Naive thymus-derived CD8-positive, alpha-beta T cell (primary cell): ENCODE measurements at places on chromosomes 1 and 21. TPM values are rescaled to one million over a fixed set of nuclear protein-coding genes. Genes with fewer than 3 reads are reported as not detected.

- H3K4me3 ChIP-seq: no peak overlapping the region
- no peak overlapping the region for H3K27ac ChIP-seq
- H3K4me1 ChIP-seq: peaks cover 18% of the 10 kb centered on the region
- H3K36me3 ChIP-seq: peaks cover 16% of the 10 kb centered on the region
- no peak for DNase-seq
- H3K27me3 ChIP-seq: no peaks in the 10 kb centered on the region
Measured at GRCh38 chr1:52769346-52770033, 43.2 kb downstream of the ZYG11B start.

DNA sequence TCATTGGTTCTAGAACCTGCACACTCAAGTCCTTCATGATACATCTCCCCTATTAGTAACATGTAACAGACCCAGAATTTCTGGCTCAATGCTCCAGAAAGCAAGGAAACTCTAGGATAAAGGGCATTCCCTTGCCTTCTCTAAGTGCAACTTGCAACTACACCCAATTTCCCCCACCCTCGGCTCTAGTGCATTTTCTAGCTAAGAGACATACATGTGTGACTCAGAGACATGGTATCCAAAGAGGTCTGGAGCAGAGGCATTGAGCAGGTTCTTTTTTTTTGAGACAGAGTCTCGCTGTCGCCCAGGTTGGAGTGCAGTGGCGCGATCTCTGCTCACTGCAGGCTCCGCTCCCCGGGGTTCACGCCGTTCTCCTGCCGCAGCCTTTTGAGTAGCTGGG, 132.9 kb downstream of the ZC3H11B start:
- no peaks in the 10 kb centered on the region for H3K27me3 ChIP-seq
- DNase-seq: no peak
- no peak overlapping the region for H3K27ac ChIP-seq
- no peak overlapping the region for H3K4me3 ChIP-seq
- no peaks in the 10 kb centered on the region for H3K4me1 ChIP-seq

The PLCH2 gene
- 14.8 TPM for total RNA-seq

GRCh38 chr1:33096363-33097005, 15.5 kb downstream of the AZIN2 start:
- no peak for DNase-seq
- H3K27ac ChIP-seq: peak overlapping the region; percentile 65
- no peaks in the 10 kb centered on the region for H3K36me3 ChIP-seq
- no peaks in the 10 kb centered on the region for H3K27me3 ChIP-seq
- H3K4me1 ChIP-seq: peaks cover 64% of the 10 kb centered on the region

GRCh38 chr1:219542828-219543518, 69.9 kb downstream of the ZC3H11B start:
- no peaks in the 10 kb centered on the region for H3K4me1 ChIP-seq
- H3K36me3 ChIP-seq: no peaks in the 10 kb centered on the region
- H3K27ac ChIP-seq: no peak overlapping the region
- no peaks in the 10 kb centered on the region for H3K27me3 ChIP-seq
- no peak for DNase-seq

The PRDM15 gene
- 23.2 TPM for total RNA-seq

GRCh38 chr1:2861988-2862813, 60.7 kb upstream of the TTC34 start:
- H3K36me3 ChIP-seq: no peaks in the 10 kb centered on the region
- H3K27ac ChIP-seq: no peak overlapping the region
- H3K4me3 ChIP-seq: no peak overlapping the region
- peaks cover 5% of the 10 kb centered on the region for H3K4me1 ChIP-seq
- no peak for DNase-seq

- no peaks in the 10 kb centered on the region for H3K4me1 ChIP-seq
- H3K36me3 ChIP-seq: no peaks in the 10 kb centered on the region
- no peak overlapping the region for H3K4me3 ChIP-seq
- DNase-seq: no peak
- no peak overlapping the region for H3K27ac ChIP-seq
Measured at GRCh38 chr1:58392083-58392482, 154.4 kb downstream of the OMA1 start.

DNA sequence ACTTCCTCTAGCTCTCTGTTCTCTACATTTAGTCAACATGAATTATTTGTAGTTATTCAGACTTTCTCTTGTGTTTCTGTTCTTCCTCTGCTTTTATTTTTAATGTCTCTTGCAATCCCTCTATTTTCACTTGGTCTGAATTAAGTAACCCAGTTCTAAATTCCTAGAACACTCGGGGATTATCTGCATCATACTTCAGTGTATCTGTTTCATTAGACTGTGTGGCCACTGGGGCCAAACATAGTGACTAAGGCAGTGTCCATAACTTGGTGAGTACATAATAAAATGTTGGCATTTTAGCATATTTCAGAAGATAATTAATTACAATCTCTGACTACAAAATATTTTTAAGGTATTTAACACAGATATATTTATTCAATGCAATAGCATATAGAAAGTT, 1087.2 kb upstream of the B3GALT2 start:
- H3K27me3 ChIP-seq: no peaks in the 10 kb centered on the region
- no peak overlapping the region for H3K4me3 ChIP-seq
- DNase-seq: no peak

DNA sequence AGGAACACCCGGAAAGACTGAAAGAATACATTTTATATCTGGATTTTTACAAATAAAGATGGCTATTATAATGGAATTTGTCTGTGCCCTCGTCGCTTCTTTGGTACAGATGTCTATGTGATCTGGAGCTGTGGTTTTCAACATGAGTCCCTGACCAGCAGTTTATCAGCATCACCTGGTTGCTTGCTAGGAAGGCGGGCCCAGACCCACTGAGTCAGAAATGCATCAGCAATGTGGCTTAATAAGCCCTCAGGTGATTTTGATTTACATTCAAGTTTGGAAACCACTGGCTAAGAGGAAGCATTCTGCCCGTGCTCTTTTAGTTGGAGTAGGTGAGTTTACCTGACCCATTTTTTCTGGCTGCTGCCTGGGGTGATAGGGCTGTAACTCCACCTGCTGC, 31.7 kb downstream of the ATP1A1 start:
- H3K4me1 ChIP-seq: peaks cover 39% of the 10 kb centered on the region
- H3K27ac ChIP-seq: peak overlapping the region; percentile 7
- no peak overlapping the region for H3K4me3 ChIP-seq
- no peaks in the 10 kb centered on the region for H3K27me3 ChIP-seq

The SERPINC1 gene
- not detected for total RNA-seq

DNA sequence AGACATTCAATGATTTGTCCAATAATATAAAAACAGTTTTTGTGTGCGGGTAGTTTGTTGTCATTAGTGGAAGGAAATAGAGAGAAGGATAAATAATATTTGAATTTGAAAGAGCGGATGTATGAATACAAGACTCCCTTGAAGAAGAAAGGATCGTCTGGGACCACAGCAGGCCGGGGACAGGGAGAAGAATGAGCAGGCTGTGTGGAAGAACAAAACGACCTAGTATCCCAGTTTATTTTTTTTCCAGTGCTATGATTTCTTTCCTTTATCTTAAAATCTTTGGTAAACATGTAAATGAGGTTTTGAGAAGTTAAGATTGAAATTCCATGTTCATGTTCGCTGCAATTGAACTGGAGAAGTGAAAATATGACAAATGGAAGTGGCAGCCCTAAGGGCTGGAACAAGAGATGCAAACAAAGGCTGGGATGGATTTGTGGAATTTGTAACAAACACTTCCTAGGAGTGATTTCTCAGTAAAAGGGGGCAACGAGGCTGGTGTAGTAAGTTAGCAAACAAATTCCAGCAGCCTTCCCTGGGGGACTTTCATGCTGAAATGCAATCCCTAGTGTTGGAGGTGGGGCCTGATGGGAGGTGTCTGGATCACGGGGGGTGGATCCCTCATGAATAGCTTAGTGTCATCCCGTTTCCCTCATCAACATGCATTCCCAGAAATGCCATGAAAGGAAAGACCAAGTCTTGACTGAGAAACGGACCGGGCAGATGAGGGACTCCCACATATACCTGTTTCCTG, 10.2 kb upstream of the IFI16 start:
- H3K27me3 ChIP-seq: no peaks in the 10 kb centered on the region
- no peak overlapping the region for H3K27ac ChIP-seq
- H3K4me3 ChIP-seq: no peak overlapping the region
- H3K4me1 ChIP-seq: peaks cover 7% of the 10 kb centered on the region
- DNase-seq: no peak
- no peaks in the 10 kb centered on the region for H3K36me3 ChIP-seq

The ZSWIM5 gene
- 1.2 TPM for total RNA-seq

DNA sequence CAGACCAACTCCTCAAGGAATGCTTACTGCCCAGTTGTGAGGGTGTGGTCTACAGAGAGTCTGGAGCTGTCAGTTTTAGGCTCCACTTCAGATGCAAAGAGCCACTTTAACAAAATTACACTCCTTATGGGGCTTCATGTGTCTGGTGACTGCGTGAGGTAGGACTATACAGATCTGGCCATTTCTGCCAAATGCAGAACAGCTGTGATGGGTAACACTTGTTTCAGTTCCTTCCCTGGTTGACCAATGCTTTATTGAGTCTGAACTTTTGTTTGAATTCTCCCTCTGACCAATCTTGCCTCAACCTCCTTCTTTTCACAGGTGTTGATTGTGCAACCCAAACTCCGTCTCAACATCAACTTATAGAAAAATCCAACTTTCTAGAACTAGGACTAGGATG, 181.2 kb downstream of the OMA1 start:
- no peak overlapping the region for H3K27ac ChIP-seq
- no peak for DNase-seq
- no peaks in the 10 kb centered on the region for H3K4me1 ChIP-seq
- no peaks in the 10 kb centered on the region for H3K27me3 ChIP-seq
- no peak overlapping the region for H3K4me3 ChIP-seq

GRCh38 chr1:103111926-103112325, 3.6 kb upstream of the COL11A1 start:
- peaks cover 30% of the 10 kb centered on the region for H3K27me3 ChIP-seq
- no peak overlapping the region for H3K27ac ChIP-seq
- H3K36me3 ChIP-seq: peaks cover 3% of the 10 kb centered on the region
- H3K4me1 ChIP-seq: peaks cover 8% of the 10 kb centered on the region
- no peak for DNase-seq

The VTCN1 gene
- not detected for total RNA-seq

DNA sequence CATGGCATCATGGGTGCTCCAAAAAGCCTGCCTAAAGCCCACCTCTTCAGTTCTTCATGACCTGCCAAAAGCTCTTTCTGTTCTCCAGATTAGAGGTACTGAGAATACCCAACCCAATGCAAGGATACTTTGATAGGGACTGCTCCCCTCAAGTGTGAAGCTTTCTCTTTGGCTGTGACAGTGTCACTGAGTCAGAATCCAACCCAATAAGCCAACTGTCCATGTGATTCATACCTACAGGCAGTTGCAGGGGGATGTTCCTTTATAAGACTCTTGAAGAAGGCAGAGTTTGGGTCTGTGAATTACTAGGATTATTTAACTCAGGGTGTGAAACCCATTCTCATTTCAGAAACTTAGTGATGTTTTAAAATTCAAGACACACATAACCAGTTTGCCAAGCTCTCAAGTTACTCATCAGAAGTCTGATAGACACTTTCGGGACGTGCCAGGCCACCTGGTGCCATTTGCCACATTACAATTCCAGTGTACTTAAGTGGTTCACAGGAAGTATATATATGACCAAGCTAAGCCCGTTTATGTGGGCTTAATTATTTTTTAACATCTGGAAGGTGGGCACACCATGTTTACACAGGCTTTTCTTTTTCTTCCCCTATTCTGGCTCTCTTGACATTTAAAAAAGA, 265.8 kb downstream of the NFIA start:
- H3K36me3 ChIP-seq: peaks cover 8% of the 10 kb centered on the region
- H3K4me1 ChIP-seq: peaks cover 2% of the 10 kb centered on the region
- no peak overlapping the region for H3K27ac ChIP-seq
- no peaks in the 10 kb centered on the region for H3K27me3 ChIP-seq
- no peak overlapping the region for H3K4me3 ChIP-seq
